ENCODE measurements at places on chromosomes 13 and 19.

GRCh38 chr19:12670159-12670928, 3.7 kb downstream of the WDR83 start:
- DNase-seq, result no peak
- peak overlapping the region; percentile 99 for H3K4me3 ChIP-seq
- peaks cover 42% of the 10 kb centered on the region for H3K4me1 ChIP-seq
- no peaks in the 10 kb centered on the region for H3K27me3 ChIP-seq

GRCh38 chr19:48469289-48469881, at the start of gene CYTH2:
Gene CYTH2 (plus strand): TSS chr19:48469369. CDS start chr19:48469508, 139 bp downstream.
- H3K4me1 ChIP-seq, result peaks cover 16% of the 10 kb centered on the region
- H3K4me3 ChIP-seq, result peak within 1 kb of the TSS; percentile 92

DNA sequence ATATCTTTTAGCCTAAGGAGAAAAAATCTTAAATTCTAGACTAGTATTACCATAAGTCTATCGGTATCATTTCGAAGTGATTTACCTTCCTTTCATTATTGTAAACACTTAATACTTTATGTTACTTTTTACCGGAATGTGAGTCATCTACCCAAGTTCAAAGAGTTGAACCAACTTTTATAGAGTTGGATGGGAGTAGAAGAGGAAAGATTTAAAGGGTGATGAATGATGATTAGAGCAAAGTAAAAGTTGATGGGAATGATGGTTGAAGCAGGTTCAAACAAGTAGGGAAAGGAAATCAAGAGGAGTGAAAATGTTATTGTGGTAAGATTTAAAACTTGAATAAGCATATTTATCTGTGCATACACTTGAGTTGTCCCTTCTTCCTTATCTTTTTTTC, 11.3 kb upstream of the LPAR6 start:
- DNase-seq, result no peak
- peaks cover 12% of the 10 kb centered on the region for H3K4me1 ChIP-seq
- peaks cover 29% of the 10 kb centered on the region for H3K36me3 ChIP-seq
- peak overlapping the region; percentile 35 for H3K27ac ChIP-seq
- no peaks in the 10 kb centered on the region for H3K27me3 ChIP-seq
- no peak overlapping the region for H3K4me3 ChIP-seq

DNA sequence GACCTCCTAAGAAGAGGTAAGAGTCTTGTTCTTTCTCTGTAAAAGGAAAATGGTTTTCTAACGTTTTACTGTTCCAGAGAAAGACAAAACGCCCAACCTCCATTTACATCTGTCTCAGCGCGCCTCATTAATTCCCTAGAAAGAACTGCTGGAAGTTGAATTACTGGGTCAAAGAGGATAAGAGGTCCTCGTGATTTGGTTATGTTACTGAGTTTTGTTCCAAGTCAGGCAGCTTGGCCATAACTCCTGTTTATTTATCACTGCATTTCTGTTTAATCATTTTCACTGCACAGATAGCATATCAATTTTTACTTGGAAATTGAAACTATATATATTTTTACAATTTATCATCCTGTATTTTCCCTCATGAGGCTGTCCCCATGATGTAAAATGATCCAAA, 112.9 kb upstream of the PEG3 start:
- H3K27ac ChIP-seq, result no peak overlapping the region
- no peak for DNase-seq
- H3K4me1 ChIP-seq, result no peaks in the 10 kb centered on the region
- H3K36me3 ChIP-seq, result peaks cover 8% of the 10 kb centered on the region
- H3K4me3 ChIP-seq, result no peak overlapping the region

DNA sequence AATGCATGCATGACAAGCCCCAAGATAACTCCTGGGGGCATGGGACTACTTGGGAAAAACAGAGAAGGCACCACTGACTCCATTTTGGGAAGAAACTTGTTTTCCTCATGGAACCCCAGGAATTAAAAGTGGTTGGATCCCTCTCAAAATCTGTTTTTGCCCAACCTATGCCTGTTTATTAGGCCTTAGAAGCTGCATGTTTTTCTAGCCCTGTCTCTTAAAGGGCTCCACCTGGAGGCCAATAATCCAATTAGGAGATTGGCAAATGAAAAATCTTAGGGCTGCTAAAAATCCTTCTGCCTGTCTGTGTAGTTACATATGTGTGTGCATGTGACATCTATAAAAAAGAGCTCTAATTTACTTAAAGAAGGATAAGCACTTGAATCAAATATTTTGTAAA, 26.9 kb downstream of the MED4 start:
- H3K36me3 ChIP-seq, result peaks cover 78% of the 10 kb centered on the region
- H3K4me3 ChIP-seq, result no peak overlapping the region
- no peaks in the 10 kb centered on the region for H3K4me1 ChIP-seq
- no peak for DNase-seq
- H3K27ac ChIP-seq, result no peak overlapping the region

DNA sequence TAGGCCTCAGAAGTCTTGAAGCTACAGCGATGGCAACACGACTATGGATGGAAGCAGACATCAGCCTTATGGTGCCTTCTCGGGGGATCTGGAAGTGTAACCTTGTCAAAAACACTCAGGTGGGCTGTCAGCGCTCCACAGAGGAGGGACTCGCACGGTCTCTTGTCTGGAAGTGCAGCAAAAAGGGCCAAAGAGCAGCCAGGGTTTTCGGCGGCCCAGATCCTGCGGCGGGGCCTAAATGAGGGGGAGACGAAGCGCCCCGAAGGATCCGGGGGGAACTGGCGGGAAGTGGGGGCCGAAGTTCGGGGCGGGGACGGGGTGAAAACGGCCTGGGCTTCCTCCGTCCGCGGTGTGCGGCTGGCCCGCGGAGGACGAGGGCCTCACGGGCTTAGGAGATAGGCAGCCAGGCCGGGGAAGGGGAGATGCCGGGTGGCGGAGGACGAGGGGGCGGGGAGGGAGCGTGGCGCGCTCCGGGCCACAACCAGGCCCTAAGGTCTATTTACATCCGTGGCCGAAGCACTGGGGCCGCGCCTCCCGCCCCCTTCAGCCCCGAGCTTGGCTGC, 637 bp downstream of the RANBP3 start:
- DNase-seq, result no peak
- H3K27me3 ChIP-seq, result no peaks in the 10 kb centered on the region
- H3K27ac ChIP-seq, result peak overlapping the region; percentile 98
- H3K36me3 ChIP-seq, result no peaks in the 10 kb centered on the region

DNA sequence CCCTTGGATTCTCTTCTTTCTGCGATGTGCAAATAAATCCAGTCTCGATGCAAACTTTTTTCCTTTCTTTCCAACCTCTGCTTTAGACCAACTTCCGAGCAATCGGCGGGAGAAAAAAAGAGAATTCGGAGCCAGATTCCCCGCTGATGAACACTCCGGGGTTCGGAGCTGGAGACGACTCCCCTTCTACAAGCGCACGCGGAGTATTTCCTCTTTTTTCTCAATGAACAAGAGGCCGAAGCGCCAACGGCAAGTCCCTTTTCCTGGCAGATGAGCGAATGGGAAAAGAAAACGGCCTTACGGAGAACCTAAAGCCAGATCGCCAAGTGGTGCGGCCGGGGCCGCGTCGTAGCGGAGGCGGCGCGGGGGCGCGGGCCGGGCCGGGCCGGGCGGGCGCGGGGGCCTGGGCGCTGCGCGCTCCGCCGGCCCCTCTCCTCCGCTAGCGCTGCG, 250 bp downstream of the SPRY2 start:
- H3K27ac ChIP-seq, result peak overlapping the region; percentile 82
- H3K4me3 ChIP-seq, result no peak overlapping the region
- no peaks in the 10 kb centered on the region for H3K27me3 ChIP-seq
